Stimulated activated CD8-positive, alpha-beta memory T cell treated with anti-CD3 and anti-CD28 coated beads, Interleukin-2, amount 100 ng/mL, for 48 hours (primary cell): ENCODE measurements at places on chromosomes 7 and 10.

- DNase-seq, result no peak
These were observed 222.9 kb upstream of the MKLN1 start for GRCh38 chr7:131104596-131105293.

DNA sequence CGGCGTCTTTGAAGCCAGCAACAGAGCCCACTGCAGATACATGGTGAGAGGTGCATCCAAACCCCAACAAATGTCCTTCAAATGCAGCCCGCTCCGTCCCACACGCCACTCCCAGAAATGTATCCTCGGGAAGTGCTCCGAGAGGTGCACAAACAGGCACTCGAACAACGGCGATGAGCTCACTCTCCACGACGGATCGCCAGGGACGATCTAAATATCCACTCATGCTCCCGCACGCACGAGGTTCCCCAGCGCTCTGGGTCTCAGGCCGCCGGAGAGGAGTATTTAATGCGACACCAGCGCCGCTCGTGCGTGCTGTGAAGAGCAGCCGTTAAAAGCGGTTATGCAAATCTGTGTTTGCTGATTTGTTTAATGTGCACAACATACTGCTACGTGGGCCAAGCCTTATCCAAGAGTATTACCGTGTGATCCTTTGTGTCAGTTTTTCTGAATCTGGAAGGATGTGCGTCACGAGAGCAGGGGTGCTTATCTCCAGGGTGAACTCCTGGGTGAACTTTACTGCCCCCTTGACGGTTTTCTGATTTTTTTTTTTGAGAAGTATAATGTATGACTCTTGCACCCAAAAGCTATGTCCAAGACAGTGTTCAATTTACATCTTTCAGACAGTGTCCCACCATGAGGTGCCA lies 48.5 kb upstream of the PPP2R2D start:
- DNase-seq, result no peak

GRCh38 chr10:125158601-125159485 lies 1.5 kb downstream of the CTBP2 start:
- DNase-seq, result no peak

DNA sequence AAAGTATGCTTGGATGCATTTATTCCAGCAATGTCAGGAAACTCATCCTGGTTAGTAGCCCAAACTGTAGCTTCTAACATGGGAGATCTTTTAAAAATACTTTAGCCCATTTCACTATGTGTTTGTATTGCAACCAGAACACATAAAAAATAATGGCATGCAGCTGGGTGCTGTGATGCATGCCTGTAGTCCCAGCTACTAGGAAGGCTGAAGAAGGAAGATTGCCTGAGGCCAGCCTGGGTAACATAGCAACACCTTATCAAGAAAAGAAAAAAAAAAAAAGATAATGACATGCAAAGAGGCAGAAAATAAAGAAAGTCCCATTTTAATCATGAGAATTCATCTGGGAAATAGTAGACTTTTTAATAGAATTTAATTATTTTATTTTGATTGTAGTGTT lies 517.0 kb upstream of the TEX47 start:
- no peak for DNase-seq

GRCh38 chr10:16717622-16718395 lies 99.4 kb downstream of the RSU1 start:
- DNase-seq, result no peak
